ENCODE measurements at places on chromosomes 2 and 18.

- DNase-seq = peak; percentile 23
These were observed 13.8 kb downstream of the RRM2 start for GRCh38 chr2:10136101-10136934.

DNA sequence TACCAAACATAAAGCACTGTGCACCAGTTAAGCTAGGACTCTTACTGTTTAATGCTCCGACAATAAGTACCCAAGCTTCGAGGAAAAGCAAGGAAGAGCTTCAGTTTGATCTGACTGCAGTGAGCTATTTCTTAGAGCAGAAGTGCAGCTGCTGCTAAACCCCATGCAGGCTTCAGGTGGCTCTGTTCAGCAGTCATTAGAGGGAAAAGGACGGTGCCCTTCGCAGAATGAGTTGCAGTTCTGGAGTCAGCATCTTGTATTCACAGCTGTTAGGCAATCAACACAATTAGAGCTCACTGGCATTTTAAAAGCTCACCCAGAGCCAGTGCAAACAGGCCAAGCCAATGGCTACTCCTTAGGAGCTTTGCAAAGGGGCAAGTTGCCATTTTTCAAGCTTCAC is 1.5 kb upstream of the CERKL start:
- no peak for DNase-seq

DNA sequence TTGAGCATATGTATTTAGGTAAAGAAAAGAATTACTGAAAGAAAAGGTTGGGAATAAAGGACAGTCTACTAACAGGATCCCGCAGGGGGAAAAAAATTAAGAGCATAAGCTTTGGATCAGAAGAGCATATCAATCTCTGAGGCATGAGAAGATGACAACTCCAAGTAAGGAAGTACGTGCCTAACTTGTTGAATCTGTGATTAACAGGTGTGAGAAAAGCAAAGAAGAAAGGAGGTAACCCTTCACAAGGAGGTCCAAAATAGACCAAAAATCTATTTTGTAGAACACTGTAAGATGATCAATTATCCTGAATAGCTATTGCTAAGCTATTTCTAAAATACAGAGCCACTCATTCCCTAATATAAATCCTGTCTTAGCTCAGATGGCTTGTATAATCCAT is 32.8 kb downstream of the TRIP12 start:
- no peak for DNase-seq

- no peak for DNase-seq
These were observed 3.4 kb downstream of the SCTR start for GRCh38 chr2:119520696-119521432.

- DNase-seq = no peak
These were observed 44.5 kb downstream of the COL3A1 start for GRCh38 chr2:189018631-189019030.

GRCh38 chr2:64222351-64222750 is 78.1 kb upstream of the PELI1 start:
- DNase-seq = no peak

DNA sequence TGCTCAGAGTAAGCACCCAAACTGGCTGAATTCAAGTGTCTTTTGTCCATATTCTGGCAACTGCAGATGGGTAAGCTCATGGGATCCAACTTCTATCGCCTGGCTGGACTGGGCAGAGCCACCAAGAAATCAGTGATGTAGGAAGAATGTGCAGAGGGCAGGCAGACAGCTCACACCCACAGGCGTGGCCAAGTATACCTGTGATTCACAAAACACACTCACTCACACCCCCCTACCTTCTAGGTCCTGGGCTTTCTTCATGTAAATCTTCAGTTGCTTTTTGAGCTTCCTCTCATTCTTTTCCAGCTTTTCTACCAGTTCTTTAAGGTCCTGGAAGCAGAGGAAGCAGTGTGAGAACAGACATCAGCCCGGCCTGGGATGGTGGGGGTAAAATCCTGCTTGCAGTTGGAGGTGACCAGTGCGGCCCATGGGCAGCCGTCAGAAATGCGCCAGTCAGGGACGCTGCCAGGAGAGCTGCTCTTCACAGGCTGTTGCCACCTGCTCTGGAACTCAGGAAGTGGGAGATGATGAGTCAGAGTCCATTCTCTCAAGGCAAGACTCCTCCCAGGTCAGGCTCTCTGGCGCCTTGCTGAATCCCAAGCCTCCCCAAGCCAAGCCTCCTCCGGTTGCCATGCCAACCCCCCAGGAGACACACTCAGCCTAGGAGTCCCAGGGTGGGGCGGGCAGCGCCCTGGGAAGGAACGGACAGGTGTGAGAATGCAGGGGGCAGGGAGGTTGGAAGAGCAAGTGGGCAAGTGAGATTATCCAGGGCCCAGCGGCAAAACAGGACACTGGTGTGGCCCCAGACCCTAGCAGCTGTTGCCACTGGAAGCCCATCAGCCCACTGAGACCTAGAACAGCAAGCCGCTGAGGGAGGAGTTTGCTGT is 36.2 kb upstream of the ACAA2 start:
- DNase-seq = no peak

GRCh38 chr2:60486067-60486466 is 67.4 kb downstream of the BCL11A start:
- no peak for DNase-seq

DNA sequence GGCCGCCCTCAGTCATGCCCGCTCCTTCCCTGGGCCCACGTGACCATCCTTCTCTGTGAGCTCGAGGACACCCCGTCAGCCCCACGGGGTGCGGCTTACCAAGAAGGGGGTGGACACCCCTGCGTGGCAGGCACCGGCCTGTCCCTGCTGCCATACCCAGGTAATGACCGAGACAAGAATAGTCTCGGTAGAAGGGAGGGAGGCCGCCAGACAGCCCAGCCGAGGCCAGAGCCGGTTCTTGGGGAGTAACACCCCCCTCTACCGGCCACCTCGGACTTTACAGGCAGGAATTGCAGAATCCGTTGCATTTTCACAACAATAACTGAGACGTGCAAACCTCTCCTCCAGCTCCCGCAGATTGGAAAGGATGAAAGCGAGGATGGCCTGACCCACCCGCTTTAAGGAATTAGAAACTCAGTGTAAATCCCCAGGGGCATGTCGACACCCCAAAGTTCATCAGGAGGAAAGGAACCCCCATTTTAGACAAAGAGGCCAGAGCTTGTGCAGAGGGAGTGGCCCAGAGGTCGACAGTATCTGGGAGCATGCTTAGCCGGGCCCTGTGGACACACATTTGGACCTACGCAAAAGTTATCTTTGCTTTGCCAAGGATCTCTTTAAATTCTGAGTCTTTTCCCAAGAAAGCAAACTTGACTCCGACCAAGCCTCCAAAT is 60.1 kb upstream of the GLI2 start:
- peak; percentile 66 for DNase-seq

DNA sequence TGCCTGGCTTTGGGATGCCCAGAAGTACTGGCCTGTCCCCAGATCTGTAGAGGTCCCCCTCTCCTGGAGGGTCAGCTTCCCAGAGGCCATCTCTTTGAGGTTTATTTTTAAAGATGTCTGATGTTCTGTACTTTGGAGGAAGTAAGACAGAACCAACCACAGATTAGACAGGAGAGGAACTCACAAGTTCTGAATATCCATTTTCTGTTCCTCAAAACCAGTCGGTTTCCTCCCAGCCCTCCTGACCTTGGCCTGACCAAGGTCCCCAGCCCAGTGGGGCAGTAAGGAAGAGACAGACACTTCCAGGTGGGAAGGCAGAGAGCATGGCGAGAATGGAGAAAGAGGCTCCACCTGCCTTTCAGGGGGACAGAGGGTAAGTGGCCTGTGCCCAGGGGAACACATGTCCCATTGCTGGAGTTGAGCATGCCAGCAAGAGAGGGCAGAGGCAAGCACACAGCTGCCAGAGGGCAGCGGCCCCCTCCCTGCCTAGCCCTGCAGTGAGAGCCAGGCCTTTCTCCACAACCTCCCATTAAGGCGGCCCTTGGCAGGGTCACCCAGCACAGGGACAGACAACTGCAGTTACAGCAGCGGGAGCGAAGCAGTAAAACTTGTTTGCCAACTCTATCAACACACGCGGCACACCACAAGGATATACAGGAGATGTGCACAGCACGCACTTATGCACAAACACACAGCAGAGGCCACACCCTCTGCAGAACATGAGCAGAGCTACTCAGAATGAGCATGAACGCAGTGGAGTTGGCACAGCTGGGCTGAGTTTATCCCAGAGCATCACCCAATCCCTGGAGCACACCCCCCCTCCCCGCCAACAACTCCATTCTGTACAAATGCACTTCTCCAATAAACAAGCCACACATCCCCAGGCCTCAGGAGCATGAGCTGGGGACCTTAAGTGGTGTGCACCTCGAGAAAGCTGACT is 18.5 kb upstream of the SEMA4C start:
- no peak for DNase-seq

DNA sequence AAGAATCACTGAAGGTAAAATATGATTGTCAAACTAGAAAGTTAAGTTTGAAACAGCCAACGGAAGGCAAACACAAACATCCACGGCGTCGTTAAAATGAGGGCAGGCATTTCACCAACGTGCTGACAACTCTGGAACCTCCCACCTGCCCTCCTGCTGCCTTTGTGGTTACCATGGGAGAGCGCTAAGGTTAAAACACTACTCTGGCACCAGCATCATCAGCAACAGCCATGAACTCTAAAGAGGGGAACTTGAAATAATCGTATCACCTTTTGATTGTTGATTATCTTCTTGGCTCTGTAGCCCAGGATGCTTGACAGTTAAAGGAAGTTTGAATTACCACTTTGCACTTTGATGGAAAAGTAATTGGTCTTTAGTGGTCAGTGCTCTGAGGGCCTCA is 34.7 kb downstream of the CYB5A start:
- DNase-seq = no peak

GRCh38 chr2:29222381-29223179 is 107.4 kb downstream of the CLIP4 start:
- no peak for DNase-seq

GRCh38 chr18:59477849-59478248 is 118.8 kb upstream of the LMAN1 start:
- DNase-seq = no peak

DNA sequence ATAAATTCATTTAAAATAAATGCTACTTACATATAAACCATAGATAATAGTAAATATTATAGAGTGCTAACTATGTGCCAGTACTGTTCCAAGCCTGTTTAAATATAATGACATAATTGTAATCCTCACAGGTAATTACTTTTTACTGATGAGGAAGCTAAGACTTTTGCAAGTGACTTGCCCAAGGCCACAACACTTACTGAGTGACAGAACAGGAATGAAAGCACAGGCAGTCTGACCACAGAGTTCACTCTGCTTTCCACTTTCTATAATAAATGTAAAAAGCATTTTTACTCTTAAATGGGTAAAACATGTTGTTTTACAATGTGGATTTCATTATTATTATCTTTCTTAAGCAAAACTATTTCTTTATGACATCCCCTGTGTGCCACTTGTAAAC is 537.8 kb upstream of the SLC39A10 start:
- no peak for DNase-seq

DNA sequence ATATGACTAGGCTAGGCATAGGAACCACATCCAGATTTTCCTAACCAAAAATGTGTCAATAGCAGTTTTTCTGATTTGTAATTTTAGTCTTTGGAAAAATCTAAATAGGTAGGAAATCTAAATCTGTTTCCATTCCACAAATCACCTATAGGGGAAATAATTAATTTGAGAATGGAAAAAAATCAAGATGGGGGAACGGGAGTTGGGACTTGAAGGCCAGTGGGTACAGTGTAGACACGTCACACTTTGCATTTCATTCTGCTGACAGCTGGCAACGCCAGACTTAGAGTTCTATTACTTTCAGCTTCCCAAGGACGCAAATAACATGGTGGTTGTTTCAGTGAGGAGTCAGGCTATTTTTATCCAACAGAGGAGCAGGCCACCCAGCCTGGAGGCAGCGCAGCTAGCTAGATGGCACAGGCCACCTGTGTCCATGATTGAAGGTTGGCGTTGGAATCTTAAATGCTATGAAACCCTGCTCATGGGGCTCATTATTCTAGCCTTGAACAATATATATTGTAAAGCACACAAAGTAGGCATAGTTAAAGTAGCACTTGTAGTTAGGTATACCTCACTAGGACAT is 23.4 kb downstream of the HNRNPA3 start:
- no peak for DNase-seq

DNA sequence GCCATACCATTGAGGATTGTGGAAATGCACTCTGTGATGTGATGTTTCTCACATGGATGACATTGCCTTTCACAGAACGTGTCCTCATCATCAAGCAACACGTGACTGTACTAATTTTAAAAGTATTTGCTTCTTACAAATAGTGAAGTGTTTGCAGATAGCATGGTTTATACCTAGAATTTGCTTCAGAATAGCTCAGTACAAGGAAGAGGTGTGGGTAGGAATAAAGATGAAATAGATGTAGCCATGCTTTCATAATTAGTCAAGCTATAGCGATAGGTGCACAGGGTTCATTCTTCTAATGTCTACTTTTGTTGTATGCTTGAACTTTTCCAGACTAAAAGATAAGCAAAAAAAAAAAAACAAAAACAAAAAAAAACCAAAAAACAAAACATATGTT is 27.5 kb downstream of the MAP4K4 start:
- DNase-seq = no peak

- DNase-seq = no peak
These were observed 28.8 kb downstream of the LIPG start for GRCh38 chr18:49590608-49591007.

DNA sequence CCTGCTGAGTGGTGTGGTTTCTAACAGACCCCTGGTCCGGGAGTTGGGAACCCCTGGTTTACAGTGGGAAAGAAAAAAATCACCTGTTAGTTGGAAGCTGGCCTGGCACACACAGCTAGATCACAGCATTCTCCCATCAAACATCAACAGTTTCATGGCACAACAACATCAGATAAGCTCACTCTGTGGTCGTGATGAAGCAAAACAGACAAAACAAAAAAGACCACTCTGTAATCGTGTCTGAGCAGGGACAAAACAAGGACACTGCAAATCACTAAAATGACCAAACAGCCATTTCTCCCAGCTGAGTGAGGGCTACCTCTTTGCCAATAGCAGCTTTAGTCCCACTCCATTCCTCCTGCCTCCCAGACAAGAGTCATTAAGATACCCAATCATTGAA is 9.0 kb upstream of the IMPACT start:
- DNase-seq = no peak

- DNase-seq = no peak
These were observed 299.2 kb upstream of the ZSWIM2 start for GRCh38 chr2:187148059-187148714.

DNA sequence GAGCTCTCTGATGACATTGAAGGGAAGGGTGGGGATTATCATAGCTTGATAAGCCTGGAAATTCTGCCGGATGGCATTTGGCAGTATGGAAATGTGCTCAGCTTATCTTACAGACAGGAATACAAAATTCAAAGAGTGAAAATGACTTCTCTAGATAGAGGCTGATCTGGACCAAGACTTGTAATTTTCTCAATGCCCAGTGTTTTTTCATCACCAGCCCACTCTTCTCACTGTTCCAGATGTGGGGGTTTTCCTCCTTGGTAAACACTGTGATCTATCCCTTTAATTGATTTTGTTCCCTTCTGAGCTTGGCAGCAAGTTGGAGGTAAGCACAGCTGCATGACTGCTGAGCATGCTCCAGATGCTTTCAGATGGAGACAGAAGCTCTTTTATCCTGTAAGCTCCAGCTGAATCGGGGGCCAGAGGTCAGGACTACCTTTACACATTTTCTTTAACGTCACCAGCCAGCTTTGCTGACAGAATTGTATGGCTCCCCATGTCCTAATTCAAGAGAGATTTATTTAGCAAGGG is 287.4 kb upstream of the TCF4 start:
- DNase-seq = no peak
